ENCODE measurements at places on chromosomes 5 and 9. TPM values are rescaled to one million over a fixed set of nuclear protein-coding genes. Genes with fewer than 3 reads are reported as not detected.

Gene MAMDC2
- not detected for total RNA-seq

Gene PCDHGA7
- 0.16 TPM for total RNA-seq

Gene NPR3
- not detected for total RNA-seq

Gene IL5
- total RNA-seq = 113 TPM

Gene SH3TC2
- total RNA-seq = not detected

Gene SLC6A19
- not detected for total RNA-seq

Gene AFAP1L1
- not detected for total RNA-seq

Gene PCDHA9
- not detected for total RNA-seq

Gene DMRT3
- not detected for total RNA-seq

Gene PCDHB10
- not detected for total RNA-seq

Gene PLEKHG4B
- not detected for total RNA-seq

Data from activated T-helper 2 cell treated with anti-CD3 and anti-CD28 coated beads, Interferon-gamma antibody, Interleukin-2, Interleukin-4, amounts not matched to agents 10 μg/mL and 5 μg/mL and 100 μg/mL, durations not matched to agents 14 hours and 24 hours and 36 hours (primary cell).